Stimulated activated CD8-positive, alpha-beta memory T cell treated with anti-CD3 and anti-CD28 coated beads, Interleukin-2, amount 100 ng/mL, for 1 hour (primary cell): ENCODE measurements at places on chromosomes 6 and 20.

DNA sequence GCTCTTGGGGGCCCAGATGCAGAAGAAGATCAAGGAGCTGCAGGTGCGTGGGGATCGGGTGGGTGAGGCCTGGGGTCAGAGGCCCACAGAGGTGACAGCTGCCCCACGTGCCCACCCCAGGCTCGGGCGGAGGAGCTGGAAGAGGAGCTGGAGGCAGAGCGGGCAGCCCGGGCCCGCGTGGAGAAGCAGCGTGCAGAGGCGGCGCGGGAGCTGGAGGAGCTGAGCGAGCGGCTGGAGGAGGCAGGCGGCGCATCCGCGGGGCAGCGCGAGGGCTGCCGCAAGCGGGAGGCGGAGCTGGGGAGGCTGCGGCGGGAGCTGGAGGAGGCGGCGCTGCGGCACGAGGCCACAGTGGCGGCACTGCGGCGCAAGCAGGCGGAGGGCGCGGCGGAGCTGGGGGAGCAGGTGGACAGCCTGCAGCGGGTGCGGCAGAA lies 41.5 kb downstream of the MYH7B start:
- DNase-seq: no peak

DNA sequence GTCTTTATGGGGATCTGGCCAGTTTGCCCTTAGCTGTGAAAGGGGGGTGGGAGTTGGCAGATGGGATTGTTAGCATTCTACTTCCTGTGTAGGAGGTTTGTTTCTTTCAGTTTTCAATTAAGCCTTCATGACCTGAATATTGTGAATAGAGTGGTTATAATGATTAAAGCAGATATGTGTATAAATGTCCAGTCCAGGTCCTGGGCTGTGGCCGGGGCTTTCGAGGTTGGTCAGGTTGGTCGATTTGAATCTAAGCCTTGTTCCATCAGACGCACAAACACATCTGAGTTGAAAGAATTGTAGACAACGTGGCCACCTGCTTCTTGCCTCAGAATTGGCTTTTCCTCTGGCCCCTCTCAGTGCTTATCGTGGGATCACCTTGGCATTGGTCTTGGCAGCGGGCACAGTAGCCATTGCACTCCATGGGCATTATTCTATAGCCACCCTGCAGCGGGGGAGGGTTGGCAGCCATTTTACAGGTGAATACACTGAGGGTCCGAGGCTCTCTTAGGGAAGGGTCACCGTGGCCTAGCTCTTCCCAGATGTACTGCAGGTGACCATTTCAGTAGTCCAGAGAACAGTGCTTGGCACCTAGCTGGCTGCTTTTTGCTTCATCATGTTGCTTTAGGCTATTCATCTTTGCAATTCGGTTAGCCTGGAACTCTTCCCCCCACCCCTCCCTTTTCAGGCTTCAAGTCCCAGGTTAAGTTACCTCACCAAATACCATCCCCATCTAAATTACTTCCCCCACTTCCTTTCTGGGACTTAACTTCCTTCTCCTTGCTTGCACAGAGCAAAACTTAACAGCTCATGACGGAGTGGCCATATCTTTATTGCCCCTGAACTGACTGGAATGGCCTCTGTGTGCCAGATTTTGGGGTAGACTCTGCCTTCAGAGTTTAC lies 1.1 kb downstream of the RNF114 start:
- DNase-seq: no peak

DNA sequence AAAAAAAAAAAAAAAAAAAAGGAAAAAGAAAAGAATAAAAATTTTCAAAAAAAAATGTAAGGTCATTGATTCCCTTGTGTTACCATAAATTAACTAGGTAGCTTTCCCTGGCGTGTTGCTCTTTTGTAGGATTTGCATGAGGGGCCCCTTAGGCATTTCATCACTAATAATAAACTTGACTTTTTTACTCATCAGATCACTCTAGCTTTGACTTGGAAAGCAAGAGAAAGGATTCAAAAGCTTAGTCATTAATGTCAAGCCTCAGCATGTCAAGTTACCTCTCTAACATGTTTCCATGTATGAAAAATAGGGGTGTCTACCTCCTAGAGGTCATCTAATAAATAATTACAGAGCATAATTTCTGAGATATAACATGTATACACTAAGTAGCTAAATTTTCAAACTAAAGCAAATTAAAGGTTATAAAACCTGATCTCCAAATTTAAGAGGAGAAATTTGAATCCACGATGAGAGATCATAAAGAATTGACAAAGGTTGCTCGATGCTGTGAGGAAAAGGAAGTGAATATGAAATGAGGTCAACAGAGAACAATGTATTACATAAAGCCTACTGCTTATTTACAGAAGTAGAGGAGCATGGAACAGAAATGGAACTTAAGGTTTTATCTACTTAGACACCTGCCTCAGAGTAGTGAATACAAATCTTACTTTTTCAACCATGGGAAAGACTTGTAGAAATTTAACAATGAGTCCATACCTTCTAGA lies 86.8 kb downstream of the ARHGAP18 start:
- no peak for DNase-seq

GRCh38 chr6:140538926-140539325 lies 1164.5 kb upstream of the CITED2 start:
- no peak for DNase-seq

GRCh38 chr20:54377992-54378773 lies 97.2 kb upstream of the DOK5 start:
- DNase-seq: no peak

- DNase-seq: peak; percentile 61
Observed at GRCh38 chr20:53949319-53949839, 121.0 kb downstream of the BCAS1 start.

DNA sequence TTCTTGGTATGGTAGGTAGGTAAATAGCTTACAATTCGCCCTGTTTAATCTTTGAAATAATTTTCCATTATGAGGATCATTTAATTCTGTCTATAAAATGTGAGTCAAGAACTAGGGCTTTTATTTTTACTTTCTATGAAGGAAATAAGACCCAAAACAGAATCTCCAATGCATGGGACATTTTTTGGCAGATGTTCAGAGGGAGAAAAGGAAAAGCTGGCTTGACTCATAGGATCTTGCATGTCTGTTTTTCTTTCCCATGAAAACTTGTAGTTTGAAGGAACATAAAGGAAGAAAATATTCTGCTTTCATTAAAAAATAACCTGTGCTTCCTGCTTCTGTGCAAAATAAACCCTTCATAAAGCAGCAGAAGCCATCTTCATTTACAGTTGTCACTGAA lies 143.1 kb upstream of the INSM1 start:
- no peak for DNase-seq

DNA sequence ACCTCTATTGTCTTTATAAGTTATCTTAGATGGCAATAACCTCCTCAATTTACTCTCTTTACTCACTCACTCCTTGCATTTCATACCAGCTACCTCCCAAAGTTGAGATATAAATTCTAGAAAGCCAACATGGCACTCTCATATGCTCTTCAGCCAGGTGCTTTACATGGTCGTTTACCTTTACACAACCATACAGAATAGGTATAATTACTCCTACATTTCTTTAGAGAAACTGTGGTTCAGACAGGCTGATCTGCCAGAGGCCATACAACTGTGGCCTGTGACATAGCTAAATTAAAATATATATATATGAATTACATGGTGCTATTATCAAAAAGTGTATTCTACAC lies 45.7 kb downstream of the HBS1L start:
- no peak for DNase-seq

DNA sequence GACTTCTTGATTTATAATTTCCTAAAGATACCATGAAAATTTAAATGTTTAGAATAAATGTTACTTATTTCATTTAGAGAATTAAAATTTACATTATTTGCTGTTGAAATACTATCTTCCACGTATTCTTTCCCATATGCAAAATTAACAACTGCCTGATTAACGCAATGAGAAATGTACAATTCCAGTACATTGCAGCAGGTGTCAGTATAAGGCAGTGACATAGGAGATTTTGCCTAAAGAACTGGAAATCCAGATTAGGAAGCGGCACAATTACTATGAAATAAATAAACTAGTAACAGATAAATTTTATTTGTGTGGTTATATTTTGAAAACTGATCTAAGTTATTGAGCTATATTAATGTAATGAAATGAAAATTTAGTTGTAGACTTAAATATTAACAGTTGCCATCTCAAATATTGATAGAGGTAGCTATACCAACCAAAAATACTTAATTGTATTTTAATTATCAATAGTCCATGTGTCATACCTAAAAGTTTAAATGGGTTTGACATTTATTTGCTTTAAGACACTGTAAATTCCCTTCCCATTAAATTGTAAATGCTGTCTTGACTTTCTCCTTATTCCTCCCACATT lies 300.2 kb downstream of the UTRN start:
- DNase-seq: no peak
